Posterior vena cava (tissue), 2 donors: ENCODE measurements at places on chromosomes 2 and 18.

DNA sequence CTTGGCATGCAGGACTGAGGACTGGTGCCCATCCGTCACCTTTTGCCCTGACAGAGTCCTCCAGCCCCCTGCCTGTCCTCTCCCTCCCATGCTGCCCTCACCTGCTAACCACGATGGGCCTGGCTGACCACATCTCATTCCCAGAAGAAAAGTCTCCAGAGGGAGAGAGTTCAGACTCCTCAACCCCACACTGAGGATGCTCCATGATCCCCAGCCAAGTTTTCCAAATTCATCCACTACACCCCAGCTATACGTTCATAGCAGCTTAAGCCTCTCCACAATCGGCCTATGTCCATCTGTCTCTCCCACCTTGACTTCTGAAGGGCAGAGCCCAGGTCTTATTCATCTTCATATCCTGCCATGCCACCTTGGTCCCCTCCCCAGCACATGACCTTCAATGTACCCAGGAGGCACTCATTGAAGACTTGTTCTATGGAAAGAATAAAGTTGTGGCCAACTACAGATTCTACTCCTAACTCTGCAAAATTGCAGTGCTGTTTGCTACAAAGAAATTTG, 115.6 kb upstream of the ID2 start:
- DNase-seq = no peak

GRCh38 chr2:236093134-236093533, 75.1 kb downstream of the GBX2 start:
- no peak for DNase-seq

DNA sequence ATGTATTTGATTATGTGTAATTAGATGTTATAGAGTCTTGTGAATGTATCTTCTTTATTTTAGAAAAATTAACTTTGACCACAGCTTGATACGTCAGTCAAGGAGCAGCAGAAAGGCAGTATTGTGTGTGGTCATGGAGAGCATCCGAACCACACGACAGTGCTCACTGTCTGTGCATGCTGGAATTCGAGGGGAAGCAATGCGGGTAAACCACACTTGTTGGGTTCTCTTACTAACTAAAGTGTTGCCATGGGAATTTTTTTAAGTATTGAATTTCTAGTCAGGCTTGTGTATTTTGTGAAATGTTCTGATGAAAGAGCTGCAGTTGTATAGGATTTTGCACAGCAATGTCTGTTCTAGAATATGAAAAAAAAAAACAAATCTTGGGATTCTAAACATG, 4.8 kb downstream of the PJVK start:
- no peak for DNase-seq

- DNase-seq = no peak
Observed at GRCh38 chr2:3681625-3682024, 21.8 kb upstream of the DCDC2C start.

DNA sequence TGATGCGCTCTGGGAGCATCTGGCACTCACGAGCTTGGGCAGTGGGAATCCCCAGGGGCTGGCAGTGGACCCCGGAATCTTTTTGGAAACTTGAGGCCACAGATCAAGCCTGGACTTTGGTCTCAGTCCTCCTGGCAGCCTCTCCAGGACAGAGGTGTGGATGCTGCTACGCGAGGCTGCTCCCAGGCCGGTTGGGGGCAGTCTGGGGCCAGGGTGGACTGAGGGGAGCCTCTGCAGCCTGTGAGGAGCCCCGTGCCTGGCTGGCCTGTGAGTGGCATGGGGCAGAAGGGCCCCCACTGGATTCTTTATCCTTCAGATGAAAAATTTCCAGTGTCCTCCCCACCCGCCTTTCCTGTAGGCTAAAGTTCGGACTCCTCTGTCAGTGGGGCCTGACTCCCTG, 12.7 kb upstream of the DES start:
- DNase-seq = peak; percentile 52

DNA sequence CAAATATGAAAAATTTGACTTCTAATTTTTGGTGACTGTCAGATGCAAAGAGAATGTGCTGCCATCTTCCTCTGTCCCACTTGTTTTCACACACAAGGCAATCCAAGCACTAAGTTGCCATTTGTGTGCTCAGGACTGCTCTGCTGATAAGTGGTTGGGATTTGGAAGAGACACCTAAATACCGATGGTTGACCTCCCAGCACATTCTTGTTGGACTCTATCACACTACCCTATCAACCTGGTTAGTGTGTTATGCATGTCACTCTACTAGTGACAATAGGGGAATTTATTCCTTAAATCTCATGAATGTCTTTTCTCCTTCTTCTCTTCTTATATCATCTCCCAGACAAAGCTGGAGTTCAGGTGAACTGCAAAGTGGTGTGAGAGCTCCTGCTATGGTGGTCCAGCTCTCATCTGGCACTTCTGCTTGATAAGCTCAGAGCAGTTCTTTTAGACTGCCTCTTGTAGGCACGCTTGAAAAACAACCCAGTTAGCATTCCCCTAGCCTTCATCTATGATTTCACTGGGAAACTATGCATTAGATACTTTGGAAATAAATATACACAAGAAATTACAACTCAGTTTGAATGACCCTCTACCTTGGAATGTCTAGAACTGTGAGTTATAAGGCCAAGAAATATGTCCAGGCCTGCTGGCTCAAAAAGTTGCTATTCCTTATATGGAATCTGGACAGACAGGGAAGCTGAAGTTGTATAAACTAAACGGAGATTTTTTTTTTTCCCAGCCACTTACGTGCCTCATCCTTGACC, 404.8 kb downstream of the MEIS1 start:
- no peak for DNase-seq

GRCh38 chr2:120014226-120014980, 1.5 kb downstream of the EPB41L5 start:
- no peak for DNase-seq

DNA sequence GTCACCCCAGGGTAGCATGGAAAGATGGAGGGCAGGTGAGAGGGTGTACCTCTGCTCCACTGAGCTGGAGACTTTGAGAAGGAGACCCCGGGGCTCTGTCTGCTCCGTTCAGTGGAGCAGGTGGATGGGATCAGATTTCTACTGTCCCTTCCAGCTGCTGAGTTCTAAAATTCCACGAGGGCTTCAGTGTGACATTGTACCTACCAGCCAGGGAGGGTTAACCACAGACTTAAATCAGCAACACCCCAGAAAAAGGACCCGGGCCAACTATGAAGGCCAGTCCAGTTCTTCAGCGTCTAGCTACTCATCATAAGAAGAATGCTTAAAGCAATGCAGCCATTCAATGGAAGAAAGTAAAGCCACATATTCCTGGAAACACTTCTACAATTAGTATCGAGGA, 23.8 kb downstream of the STAT1 start:
- no peak for DNase-seq

GRCh38 chr2:201816657-201817575, 10.6 kb downstream of the CDK15 start:
- DNase-seq = no peak

GRCh38 chr2:149064365-149064841, 25.9 kb downstream of the LYPD6B start:
- DNase-seq = no peak

- DNase-seq = no peak
Observed at GRCh38 chr2:188511346-188511745, 219.7 kb downstream of the GULP1 start.

DNA sequence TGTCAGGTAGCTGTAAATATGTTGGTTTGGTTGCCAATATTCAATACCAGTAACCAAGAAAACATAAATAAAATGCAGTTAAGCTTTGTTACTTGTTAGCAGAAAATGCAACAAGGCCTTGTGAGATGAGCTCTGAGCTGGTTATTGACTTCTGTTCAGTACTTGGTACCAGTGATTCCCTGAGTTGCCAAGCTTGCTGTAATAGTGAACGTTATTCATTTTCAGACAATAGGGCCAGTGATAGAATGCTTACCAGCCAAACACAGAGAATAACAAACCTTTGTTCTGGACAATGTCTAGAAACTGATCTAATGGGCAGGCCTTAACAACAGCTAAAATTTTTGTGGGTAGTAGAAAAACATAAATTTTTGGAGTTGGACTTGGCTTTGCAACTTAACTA, 29.5 kb downstream of the RASGRP3 start:
- no peak for DNase-seq

DNA sequence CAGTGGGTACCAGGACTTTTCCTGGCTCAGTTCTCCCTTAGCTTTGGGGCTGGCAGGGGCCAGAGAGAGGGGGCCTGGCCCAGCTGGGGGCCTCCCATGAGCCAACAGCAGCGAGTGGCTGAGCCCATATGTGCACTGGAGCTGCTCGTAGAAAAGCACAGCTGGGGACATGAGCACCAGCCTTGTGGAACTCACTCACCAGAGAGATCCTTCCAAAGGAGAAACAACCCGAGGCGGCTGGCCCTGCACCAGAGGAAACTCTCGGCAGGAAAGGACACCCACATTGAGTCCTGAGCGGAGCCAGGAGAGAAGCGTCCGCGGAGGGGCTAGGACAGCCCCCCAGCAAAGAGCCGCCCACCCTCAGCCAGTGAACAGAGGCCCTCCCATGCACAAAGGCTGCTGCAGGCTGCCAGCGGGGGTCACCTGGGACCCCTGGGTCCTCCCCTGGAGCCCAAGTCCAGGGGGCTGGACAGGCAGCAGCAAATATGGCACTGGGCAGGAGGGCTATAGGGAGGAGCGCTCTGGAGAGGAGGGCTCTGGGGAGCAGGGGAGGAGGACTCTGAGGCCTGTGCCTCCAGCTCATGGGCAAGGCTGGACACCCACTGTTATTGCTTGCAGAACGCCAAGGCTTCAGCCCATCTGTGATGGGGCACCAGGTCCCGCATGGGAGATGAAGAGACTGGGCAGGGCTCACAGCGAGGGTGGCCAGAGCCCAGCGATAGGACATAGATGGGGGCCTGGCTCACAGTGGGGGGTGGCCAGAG, 42.1 kb upstream of the SNED1 start:
- DNase-seq = peak; percentile 71

DNA sequence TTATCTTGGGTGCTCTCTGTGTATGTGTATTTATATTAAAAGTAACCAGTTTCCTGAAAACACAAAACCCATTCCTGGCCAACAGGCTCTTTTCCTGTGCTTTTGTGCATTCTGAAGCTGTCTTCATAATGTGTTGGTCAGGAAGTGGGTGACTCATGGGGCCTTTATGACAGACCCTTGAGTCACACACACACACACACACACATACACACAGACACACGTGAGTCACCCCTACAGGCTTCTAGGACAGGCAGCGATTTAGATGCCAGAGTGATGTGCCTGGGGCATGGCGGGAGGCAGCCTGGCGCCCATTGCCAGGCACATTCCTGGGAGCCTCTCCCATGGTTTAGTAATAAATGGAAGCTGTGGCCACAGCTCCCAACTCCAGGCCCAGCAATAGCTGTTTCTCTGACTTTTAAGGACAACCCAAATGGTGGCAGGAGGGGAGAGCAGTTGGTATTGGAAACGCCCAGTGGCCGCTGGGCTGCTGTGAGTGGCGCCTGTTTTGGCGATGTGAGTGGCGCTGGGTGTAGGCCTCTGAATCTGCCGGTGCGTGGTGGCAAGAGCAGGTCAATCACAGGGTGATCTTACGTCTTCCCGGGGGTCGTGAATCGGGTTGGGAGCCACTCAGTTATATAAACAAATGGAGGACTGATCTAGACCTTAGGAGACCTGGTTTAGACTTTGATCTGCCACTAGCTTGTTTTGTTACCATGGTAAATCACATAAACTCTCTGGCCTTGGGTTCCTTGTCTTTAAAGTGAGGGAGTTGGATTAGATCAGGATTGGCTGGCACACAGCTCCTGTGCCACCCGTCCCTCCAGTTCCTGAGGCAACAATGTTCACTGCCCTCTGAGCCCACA, 150.7 kb upstream of the DLX2 start:
- peak; percentile 84 for DNase-seq

GRCh38 chr2:128984081-128984480, 665.4 kb upstream of the HS6ST1 start:
- no peak for DNase-seq

DNA sequence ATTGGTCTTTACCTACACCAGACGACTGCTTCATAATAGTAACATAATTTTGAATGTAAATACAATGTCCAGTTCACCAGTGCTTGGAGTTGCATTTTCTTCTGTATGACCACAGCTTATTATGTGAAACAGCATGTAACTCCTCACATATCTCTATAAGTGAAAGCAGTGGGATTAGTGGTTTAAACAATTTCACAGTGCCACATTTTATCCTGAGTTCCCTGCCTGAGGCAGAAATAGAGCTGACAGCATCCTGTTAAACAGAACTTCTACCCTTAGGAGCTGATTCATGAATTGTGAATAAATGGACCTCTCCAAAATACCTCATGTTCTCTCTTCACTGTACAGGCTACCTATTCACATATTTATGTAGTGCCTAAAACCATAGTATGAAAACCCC, 542.3 kb upstream of the VWC2L start:
- no peak for DNase-seq

DNA sequence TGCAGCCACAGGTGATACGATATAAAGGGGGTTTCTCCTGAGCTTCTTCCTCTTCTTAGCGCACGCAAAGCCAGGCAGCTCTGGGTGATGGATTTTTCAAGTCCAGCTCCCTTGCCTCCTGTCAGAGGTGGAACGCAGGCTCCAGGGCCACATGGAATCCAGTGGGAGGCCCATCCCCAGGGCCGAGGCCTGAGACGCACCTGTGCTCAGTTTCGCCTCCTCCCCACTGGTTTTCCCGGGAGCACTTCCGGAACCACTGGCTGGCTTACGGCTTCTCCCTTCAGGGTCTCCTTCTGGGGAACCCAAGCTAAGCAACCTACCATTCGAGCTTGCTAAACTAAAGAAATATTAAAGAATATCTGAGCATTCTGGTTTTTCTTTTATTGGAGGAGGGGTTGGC, 63.6 kb downstream of the TRAPPC12 start:
- DNase-seq = no peak

DNA sequence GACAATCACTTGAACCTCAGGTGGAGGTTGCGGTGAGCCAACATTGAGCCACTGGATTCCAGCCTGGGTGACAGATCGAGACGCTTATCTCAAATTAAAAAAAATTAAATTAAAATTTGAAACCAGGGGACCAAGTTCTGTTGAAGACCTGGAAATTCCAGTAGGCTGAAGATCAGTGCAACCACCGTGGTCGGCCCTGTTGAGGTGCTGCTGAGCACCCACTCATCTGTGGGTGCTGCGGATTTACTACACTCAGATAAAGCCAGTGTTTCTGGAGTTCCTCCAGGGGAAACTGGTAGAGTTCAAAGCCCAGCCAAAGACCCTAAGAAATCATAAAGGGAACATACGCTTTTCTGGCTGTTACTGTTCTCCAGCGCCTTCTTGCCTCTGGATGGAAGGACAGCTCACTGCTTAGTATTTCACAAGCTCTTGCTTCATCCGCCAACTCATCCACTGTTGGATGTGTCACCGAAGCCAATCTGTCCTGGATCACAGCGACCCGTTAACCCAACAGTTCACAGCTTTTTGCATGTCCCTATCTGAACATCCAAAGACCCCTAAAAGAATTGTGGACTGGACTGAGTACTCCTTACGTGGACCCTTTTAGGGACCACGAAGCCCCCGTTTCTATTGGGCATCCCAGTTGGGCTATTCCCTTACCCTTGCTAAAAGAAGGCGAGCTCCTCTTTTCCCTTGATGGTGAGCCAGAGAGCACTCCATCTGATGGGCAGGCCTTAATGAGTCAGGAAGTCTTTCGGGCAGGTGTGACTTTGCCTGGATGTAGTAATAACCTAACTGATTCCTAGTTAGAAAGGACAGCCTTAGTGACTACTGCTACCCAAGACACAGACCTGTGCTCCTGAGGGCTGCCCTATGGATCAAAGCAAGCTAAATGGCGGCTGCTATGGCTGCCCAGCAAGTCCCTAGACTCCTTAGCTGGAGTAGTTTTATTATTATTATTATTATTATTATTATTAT, 6.0 kb upstream of the ALPP start:
- DNase-seq = peak; percentile 45
